ENCODE measurements at places on chromosomes 3 and 15.

DNA sequence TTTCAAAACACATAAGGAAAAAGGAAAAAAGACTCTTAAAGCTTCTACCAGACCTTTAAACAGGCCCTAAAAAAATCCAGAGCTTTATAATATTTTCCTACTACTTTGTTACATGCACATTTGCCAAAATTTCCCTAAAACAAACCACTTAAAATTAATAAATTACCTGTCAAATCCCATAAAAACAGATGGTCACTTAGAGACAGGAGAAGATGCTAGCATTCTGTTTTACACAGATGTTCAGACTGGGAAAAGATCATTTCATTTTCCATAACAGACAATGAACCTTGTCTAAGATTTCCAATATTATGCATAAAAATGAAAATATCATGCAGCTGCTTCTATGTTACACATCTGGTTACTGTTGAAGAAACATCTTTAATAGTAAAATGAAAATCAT, 66.6 kb downstream of the SUCLG2 start:
- no peak for DNase-seq

GRCh38 chr3:171813897-171814460, 3.7 kb upstream of the PLD1 start:
- no peak for DNase-seq

GRCh38 chr15:90851114-90851513, 17.3 kb upstream of the FURIN start:
- DNase-seq = no peak

GRCh38 chr3:64650096-64650622, 37.6 kb downstream of the ADAMTS9 start:
- DNase-seq = no peak

DNA sequence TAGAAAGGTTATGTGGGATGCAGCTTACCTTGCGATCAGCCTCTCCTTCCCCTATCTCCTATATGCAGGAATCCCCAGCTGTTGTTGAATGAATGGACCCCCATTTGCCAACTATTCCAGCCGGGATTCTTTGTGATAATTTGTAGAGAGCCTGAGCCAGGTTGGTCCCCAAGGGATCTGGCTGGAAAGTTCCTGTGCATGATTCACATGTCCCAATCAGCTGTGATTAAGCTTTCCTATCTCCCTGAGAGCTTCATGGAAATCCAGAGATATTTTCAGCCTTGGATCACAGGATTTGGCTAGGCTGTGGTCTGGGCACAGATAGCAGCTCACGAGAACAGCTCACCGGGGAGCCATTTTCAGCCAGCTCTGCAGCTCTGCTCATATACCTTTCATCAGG, 76.7 kb downstream of the ARNT2 start:
- no peak for DNase-seq

GRCh38 chr3:129758785-129759320, 134.7 kb downstream of the TMCC1 start:
- no peak for DNase-seq

DNA sequence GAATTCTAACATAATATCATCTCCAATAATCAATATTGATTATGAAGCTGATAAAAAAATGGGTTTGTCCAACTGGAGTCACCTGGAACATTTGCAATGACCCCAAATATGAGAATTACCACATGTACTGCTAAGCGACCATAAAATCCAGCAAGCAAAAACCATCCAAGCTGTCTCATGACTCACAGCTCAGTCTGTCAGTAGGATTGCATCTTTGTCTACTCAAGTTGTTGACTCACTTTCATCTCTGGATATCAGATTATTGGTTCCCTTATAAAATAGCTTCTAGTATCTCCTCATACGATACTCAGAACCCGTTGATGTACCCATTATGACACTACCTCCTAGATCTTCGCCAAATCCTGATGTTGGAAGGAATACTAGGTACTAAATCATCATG, 209.8 kb upstream of the ATP11B start:
- DNase-seq = no peak

DNA sequence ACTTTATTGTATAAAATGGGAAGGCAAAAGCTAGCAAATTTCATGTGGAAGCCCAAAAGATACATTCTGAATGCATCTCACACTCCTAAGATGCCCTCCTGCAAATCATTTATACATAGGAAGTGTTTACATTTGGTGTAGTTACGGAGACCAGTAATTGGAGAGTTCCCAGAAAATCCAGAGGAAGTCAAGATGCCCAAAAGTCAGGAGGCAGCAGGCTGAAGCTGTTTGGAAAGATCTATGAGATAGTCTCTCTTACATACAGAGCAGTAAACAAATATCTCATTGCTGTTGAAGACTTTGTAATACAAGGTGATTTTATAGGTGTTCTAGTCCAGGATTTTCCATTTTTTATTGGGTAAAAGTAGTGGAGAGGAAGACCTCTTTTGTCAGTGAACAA, 8.8 kb downstream of the KLHL24 start:
- no peak for DNase-seq

GRCh38 chr3:39718674-39719595, 90.5 kb upstream of the MYRIP start:
- no peak for DNase-seq

GRCh38 chr3:28081533-28081947, 159.9 kb upstream of the CMC1 start:
- no peak for DNase-seq

DNA sequence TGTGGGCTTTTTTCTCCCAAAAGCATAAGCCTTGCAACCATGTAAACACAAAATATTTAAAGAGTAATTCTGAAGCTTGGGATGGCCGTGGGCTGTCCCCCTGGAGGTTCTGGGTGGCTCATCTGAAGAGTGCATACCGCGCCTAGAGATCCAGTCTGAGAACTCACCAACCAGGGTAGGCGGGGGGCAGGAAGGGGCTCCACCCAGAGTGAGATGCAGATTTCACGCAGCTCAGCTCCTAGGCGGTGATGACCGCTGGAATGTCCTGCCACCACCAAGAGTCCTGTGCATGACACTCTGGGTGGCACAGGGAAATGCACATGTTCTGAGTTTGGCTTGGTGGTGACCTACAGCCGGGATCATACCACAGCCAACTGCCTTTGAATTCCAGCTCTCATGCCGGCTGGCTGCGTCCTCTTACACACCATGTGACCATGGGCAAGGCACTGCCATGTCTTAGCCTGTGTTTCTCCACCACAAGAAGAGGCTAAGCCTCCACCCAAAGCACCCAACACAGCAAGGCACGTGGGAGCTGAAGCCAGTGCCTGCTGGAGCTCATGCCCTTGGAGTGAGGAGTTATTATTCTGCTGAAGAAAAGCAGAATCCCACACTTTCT, 125.1 kb upstream of the IQSEC1 start:
- no peak for DNase-seq

DNA sequence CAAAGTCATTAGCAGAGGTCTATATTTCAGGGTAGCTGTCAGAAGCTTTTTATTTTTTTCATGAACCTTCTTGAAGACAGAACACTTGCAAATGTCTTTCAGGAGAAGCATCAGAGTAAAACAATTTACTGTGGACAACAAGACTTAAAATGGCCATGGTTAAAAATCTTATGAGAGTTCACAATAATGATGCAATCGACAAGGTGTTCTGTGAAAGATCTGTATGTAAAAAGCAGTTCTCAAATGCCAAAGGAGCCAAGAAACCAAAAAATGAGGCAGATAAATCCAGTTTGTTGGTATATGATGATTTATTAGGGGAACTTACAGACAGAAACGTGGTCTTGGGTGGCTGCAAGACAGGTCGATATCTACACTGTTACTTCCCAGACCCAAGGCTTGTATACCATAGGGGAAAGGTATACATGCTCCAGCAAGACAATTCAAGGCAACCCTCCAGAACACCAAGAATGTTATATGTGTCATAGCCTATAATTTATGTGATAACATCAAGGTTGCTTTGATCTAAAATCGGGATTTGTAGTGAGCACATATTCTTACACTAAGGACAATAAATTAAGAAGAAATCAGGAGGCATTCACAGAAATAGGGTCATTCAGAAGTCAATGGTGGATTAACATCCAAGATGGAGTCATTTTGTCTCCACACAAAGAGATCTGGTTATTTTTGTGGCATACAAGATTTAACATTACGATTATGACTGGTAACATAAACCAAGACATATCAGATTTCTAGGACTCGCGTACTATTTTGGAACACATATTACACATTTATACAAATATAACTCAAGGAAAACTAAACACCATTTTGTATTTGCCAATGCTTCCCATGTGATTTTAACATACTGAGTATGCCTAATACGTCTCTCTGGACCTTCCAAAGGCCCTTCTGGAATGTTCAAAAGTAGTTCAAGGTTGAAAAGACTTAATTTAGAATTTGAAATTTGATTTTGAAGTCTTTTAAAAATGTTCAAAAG, 316.4 kb downstream of the THSD4 start:
- DNase-seq = no peak

- no peak for DNase-seq
Observed at GRCh38 chr15:100844167-100844566, 35.5 kb upstream of the ALDH1A3 start.

DNA sequence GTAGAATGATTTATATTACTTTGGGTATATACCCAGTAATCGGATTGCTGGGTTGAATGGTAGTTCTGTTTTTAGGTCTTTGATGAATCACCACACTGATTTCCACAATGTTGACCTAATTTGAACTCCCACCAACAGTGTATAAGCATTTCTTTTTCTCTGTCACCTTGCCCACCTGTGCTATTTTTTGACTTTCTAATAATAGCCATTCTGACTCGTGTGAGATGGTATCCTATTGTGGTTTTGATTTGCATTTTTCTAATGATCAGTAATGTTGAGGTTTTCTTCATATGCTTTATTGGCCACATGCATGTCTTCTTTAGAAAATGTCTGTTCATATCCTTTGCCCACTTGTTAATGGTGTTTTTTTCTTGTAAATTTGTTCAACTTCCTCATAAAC, 340.8 kb downstream of the PLOD2 start:
- DNase-seq = no peak

DNA sequence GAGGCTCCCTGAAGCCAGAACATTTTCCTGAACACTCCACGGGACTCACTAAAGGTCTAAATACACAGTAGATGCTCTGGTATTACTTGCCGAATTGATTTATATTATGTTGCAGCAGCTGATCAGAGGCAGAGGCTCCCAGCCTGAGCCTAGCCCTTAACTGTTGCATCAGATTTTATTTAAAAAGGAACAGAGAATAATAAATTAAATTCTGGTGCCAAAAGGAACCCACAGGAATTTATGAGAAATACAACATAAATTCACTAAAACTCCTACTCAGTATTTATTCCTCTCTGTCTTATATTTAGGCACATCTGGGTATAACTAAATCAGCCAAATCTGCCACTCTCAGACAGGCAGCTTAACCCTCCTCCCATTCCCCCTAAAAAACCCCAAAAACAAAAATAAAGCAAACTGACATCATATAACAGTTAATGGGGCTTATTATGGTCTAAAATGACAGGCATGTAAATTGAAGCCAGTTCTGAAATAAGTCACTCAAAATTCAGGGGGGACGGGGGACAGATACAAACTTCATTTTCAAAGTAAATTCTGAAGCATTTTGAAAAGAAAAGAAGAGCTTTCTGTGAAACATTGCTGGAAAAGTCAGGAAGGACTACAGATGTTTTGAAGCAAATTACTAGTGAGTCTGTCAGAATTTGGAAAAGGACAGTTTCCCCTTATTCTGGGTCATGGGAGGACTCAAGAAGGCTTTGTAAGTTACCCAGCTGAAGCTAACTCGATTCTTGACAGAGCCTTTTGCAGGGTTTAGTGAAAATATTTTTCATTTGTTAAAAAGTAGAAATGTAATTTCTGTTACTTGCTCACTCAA, 53.8 kb upstream of the CORO2B start:
- DNase-seq = no peak

DNA sequence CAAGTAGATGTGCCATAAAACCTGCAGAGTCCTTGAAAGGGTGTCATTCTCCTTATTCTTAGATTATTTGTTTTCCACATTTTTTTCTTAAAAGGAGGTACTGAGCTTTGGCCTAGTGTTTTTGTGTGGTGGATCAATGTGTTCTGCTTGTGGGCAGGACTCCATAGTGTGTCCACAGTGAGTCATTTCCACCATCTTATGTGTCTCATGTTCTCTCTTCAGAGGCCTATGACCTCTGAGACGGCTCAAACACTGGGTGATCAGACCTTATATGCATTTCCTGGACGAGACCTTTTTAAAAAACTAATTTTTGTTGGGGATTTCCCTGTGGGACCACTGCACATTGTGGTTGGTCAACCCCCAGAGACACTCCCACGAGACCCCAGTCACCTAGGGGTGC, 93.4 kb downstream of the CHCHD4 start:
- no peak for DNase-seq

- DNase-seq = no peak
Observed at GRCh38 chr15:40844696-40845030, 815 bp downstream of the SPINT1 start.

DNA sequence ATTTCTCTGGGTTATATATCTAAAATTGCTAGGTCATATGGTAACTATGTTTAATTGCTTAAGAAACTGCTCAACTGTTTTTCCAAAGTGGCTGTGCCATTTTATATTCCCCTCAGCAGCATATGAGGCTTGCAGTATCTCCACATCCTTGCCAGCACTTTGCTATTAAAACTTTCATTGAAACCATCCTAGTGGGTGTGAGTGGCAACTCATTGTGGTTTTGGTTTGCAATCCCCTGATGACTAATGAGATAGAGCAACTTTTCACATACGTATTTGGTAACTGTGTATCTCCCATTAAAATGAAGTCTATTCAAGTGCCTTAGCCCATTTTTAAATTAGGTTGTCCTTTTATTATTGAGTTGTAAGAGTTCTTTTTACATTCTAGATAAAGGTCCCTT, 17.3 kb downstream of the KPNA1 start:
- no peak for DNase-seq

- DNase-seq = no peak
Observed at GRCh38 chr3:116966649-116967048, 257.1 kb downstream of the TUSC7 start.

- no peak for DNase-seq
Observed at GRCh38 chr15:63136742-63137141, 15.1 kb downstream of the LACTB start.

DNA sequence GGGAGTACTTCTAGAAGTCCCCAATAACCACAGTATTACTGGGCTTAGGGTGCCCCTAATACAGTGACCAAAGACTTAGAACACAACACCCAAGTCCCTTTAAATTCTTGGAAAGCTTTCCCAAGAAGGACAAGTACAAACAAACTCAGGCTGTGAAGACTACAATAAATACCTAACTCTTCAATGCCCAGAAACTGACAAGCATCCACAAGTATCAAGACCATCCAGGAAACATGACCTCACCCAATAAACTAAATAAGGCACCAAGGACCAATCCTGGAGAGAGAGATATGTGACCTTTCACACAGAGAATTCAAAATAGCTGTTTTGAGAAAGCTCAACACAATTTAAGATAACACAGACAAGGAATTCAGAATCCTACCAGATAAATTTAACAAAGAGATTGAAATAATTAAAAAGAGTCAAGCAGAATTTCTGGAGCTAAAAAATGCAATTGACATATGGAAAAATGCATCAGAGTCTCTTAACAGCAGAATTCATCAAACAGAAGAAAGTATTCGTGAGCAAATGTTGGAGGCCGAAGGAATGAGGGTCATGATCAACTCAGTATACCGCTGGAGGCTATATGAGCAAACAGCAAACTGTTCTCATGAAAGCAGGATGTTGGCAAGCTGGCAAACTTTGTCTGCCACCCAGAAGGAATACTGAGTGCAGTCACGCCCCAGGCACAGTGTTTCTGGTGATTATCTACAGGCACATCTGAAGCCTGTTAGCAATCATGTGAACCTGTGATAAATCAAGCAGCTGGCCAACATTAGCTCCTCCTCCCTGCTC, 87.0 kb upstream of the NECTIN3 start:
- no peak for DNase-seq
